ENCODE measurements at places on chromosomes 3 and 15.

GRCh38 chr3:126927846-126928245, 55.1 kb upstream of the PLXNA1 start:
- no peak for DNase-seq

DNA sequence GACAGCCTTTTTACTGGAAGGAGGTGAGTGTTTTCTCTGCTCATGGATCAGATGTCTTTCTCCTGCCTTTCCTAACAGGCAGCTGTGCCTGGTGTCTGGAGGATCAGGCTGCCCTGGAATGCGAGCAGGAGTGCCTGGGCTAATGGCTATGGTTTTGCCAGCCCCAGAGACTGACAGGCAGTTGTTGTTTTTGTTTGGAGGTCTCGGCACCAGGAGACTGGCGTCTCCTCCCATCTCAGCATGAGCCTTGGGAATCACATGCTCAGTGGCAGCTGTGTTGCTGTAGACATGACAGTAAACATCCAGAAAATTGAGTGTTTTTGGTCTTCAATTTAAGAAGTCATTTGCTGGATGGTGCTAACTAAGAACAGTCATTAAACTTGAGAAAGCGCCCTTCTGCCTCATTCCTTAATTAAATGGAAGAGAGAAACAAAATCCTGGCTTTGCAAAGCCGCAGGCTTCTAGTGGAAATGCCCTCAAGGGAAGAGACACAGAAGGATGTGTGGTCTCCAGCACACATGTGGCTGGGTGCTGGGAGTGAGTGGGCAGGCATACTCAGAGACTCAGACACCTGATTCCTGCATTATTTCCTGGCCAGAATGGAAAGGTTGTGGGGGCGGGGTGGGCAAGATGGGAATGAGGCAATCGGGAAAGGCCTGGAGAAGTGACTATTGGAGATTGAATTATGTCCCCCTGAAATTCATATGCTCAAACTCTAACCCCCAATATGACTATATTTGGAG, 97.0 kb upstream of the NMNAT3 start:
- DNase-seq, result no peak

DNA sequence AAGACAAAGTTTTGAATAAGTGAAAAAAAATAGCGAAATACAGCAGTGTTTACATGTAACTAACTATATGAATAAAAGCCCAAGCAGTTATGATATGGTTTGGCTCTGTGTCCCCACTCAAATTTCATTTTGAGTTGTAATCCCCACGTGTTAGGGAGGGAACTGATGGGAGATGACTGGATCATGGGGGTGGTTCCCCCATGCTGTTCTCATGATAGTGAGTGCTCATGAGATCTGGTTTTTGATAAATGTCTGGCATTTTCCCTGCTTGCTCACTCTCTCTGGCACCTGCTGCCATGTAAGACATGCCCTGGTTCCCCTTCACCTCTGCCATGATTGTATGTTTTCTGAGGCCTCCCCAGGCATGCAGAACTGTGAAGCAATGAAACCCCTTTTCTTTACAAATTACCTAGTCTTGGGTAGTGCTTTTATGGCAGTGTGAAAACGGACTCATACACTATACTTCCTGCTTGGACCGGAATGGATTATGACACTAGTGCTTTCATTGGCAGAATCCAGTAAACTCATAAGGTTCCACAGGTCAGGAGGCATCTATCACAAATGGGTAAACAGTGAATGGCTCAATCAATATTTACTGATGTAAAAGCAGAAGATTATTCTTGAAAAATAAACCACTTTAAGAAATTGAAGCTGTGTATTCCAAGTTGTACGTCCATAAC, 192.1 kb downstream of the CBLB start:
- no peak for DNase-seq

DNA sequence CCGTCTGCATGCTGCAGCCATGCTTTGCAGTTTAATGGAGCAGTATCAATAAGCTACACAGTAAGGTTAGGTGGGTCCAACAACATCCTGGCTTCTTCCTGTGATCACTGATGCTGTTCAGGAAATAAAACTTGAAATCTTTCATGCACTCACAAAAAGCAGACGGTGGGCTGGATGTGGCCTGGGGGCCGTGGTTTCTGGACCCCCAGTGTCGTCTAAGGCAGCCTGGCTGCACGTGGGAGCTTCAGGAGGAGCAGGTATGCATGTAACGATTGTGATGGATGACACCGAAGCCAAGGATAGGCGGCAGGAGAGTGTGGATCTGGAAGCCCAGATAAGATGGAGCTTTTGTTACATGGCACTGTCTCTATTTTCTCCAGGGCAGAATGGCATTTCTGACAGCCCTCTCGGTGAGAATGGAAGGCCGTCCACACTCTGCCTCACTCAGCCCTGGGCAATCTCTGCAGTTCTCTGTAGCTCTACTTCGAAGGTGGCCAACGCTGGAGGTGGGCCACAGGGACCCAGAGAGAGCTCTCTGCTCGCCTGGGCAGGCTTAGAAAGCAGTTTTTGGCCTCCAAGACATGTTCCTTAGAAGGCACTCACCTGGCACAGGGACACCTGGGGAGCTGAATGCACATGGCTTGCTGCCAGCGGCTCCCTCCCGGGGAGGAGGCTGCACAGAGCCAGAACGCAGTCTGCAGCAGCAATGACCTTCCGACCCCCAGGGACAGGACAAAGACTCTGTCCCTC, 46.4 kb upstream of the IQSEC1 start:
- DNase-seq, result no peak

DNA sequence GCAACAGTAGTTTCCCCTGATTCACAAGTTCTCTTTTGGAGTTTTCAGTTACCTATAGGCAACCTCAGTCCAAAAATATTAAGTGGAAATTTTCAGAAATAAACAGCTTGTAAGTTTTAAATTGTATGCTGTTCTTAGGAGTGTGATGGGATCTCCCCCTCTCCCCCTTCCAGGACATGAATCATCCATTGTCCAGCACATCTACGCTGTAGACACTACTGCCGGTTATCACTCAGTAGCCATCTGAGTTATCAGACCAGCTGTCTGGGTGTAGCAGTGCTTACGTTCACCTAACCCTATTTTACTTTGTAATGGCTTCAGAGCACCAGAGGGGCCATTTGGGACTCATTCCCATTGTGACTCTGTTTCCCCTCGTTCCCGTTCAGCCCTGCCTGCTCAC, 96.7 kb upstream of the PLXNA1 start:
- DNase-seq, result no peak

GRCh38 chr3:12237912-12238650, 50.8 kb upstream of the PPARG start:
- no peak for DNase-seq

DNA sequence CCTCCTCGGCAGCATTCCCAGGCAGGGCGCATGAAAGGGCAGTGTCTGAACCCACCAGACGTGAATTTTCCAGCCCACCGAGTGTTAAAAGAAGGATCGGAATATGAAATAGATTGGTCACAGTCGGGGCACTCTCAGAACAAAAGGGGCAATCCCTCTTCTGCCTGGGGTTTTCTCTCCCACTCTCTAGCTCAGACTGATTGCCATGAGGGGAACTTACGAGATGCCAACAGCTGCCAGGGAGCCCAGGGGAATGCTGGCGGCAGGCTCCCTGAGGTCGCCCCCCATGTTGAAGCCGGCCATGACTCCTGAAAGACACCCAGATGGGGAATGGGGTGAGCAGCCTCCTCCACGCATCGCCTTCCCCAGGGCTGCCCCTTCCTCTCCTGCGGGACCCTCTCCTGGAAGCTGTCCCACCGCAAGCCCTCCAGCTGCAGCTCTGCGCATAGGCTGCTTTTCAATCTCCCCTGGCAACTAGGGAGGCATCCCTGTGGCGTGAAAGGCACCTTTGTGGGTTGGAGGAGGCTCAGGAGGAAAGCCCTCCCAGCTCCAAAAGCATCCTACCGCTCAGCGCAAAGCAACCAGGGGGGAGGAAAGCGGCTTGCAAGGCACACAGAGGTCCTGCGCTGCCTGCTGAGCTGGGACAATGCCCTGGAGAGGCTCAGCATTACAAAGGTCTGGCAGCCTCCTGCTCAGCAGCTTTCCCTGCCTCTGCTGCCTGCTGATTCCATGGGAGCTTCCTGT, 64.8 kb upstream of the HEG1 start:
- no peak for DNase-seq
